ENCODE measurements at places on chromosomes 12 and 14. TPM values are rescaled to one million over a fixed set of nuclear protein-coding genes. Genes with fewer than 3 reads are reported as not detected.

DNA sequence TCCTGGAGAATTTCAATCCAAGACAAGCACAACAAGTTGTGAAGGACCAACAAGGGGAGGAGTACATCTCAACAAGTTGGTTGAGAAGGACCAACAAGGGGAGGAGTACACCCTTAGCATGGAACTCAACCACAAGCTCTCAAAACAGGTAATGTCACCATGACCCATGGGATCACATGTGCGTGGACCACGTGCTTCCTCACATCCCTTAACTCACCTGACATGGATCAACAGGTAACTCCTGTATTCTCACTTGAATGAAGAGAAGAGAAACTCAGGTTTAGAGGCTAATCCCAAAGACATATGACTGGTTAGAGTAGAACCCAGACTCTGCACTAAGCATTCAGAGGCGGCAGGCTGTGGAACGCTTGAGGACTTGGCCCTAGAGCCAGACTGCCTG lies 6.2 kb downstream of the CRACR2A start:
- ATAC-seq, result no peak

DNA sequence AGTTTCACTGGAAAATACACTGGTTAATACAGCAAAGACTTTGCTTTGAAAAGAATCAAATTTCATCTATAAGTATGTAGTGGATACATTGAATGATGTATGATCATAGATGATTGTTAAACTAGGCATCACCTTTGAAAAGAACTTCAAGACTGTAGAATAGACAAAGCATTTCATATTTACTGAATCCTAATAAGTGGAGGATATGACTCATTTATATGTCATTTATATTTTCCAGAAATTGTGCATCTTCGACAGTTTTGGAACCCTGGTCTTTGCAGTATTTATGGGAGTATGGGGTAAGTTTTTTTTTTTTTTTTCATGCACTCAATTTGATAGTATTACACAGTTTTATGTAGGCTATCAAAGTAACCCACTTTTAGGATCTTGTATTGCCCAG lies 161.9 kb downstream of the ANO6 start:
- ATAC-seq, result no peak

- no peak for ATAC-seq
Measured at GRCh38 chr14:97376310-97376709, 579.1 kb downstream of the VRK1 start.

- no peak for ATAC-seq
Measured at GRCh38 chr14:67573228-67574010, 26.6 kb downstream of the PIGH start.

GRCh38 chr14:34199585-34199984 lies 248.7 kb upstream of the EGLN3 start:
- ATAC-seq, result no peak

Gene VTI1B
- 72.4 TPM for total RNA-seq

- no peak for ATAC-seq
Measured at GRCh38 chr14:36656687-36657398, 4.8 kb upstream of the PAX9 start.

DNA sequence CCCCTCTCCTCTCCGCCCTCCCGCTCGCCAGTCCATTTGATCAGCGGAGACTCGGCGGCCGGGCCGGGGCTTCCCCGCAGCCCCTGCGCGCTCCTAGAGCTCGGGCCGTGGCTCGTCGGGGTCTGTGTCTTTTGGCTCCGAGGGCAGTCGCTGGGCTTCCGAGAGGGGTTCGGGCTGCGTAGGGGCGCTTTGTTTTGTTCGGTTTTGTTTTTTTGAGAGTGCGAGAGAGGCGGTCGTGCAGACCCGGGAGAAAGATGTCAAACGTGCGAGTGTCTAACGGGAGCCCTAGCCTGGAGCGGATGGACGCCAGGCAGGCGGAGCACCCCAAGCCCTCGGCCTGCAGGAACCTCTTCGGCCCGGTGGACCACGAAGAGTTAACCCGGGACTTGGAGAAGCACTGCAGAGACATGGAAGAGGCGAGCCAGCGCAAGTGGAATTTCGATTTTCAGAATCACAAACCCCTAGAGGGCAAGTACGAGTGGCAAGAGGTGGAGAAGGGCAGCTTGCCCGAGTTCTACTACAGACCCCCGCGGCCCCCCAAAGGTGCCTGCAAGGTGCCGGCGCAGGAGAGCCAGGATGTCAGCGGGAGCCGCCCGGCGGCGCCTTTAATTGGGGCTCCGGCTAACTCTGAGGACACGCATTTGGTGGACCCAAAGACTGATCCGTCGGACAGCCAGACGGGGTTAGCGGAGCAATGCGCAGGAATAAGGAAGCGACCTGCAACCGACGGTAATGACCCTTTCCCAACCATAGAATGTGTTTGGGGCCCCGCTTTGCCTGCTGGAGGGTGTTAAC lies 615 bp downstream of the CDKN1B start:
- ATAC-seq, result peak; percentile 41

DNA sequence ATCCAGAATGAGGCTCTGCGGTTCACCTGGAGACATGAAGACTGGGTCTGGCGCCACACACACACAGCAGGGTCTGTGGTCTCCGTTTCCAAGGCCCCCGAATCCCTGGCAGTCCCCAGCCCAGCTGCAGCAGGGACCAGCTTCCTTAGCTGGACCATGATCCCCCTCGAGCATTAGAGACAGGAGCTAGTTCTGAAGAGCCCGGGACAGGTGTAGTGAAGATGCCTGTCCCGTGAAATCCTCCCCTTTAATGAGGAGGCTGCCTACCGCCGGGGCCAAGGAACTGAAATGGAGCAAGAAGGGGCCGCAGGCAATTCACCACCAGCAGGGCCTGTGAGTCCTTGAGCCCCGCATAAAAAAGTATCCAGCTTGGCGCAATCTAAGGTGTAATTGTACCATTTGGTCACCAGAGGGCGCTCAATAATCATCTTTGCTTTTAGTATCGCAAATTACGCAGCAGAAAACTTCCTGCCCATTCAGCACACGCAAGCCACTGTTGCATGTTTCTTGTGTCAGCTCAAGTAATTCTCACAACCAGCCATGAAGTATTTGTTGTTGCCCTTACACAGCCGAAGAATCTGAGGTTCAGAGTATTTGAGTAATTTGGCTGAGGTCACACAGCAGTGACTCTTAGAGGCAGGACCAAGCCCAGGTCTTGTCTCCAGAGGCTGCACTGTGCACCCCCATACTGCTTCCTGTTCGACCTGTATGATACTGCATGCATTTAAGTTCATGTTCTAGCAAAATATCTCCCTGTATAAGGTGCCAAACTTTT lies 54.3 kb upstream of the PPP2R5C start:
- ATAC-seq, result peak; percentile 28

Gene RD3L
- not detected for total RNA-seq

- ATAC-seq, result peak; percentile 67
Measured at GRCh38 chr12:96810477-96810876, 96.6 kb upstream of the NEDD1 start.

DNA sequence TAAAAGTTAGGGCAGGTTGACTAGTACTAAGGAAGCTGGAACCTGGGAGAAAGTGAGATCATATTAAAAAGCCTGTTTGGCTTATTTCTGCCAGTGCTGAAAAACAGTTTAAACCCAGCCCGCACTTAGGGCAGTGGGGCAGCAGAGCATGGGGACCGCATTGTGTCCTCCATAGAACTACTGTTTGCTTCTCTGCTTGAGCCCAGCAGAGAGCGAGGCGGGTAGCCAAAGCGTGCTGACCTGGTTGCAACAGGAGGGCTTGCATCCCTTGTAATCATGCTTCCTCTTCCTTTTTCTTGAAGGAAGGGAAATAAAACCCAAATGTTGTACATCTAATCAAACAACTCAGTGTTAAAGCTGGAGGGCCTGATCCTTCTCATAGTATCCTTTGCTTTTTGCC lies 82.5 kb upstream of the HOXC13 start:
- ATAC-seq, result no peak

DNA sequence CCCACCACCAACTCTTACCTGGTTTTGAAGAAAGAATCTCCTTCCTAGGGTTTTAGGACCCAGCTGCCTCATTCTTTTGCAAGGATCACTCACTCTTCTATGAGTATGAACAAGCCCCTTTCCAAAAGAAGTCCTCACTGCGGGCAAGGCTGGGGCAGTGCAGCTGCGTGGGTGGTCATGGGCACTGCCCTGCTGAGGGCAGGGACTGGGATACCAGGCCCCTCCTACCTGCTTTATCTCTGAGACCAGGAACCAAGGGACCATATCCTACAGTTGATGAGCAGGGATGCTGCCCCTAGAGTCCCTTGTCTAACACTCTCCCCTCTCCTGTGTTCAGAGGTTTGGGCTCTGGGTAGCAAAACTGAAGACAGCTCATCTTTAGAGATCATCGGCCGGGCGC lies 20.5 kb downstream of the HPD start:
- no peak for ATAC-seq

Gene ATP2A2
- 108 TPM for total RNA-seq

GRCh38 chr12:88946372-88946997 lies 366.2 kb upstream of the KITLG start:
- peak; percentile 96 for ATAC-seq

DNA sequence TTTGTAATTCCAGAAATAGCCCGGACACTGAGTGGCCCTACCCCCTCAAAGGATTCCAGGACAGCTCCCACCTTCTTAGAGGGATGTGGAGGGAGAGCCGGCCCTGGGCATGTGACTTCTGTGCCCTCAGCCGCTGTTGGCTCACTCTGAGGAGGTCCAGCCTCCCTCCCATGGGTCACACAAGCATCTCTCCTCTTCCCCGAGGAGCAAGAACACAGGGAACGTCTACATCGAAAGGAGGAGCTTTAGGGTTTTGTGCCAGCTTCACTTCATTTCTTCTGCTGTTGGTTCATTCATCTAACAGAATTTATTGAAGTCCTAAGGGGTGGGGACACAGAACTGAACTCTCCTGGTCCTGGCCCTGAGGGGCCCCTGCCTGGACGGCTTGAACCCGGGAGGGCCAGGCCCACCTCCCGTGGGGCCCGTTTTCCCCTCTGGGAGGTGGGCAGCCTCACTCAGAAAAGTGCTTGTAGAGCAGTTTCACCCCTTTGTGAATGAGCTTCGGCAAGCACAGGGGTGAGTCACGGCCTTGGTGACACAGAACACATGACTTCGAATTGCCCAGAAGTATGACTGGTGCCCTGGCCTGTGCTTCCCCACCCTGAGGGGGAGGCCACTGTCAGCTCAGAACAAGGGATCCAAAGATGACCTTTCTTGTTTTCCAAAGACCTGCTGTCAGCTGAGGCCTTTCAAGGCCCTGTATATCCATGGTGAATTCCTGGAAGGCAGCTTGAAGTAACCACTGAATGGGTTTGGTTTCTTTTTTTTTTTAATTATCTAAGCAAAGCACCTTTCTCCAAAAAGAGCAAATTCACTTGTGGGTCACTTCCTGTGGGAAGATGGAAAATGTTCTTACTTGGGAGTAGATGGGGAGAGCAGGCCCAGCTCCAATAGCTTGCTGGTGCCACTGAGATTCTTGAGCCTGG lies 39.2 kb downstream of the NFKBIA start:
- ATAC-seq, result peak; percentile 90

GRCh38 chr14:21100931-21101330 lies at the start of gene TMEM253:
Gene TMEM253 (plus strand): TSS chr14:21101066. CDS start chr14:21101344, 278 bp downstream.
- no peak for ATAC-seq

- no peak for ATAC-seq
Measured at GRCh38 chr12:58668233-58668632, 252.1 kb downstream of the LRIG3 start.

DNA sequence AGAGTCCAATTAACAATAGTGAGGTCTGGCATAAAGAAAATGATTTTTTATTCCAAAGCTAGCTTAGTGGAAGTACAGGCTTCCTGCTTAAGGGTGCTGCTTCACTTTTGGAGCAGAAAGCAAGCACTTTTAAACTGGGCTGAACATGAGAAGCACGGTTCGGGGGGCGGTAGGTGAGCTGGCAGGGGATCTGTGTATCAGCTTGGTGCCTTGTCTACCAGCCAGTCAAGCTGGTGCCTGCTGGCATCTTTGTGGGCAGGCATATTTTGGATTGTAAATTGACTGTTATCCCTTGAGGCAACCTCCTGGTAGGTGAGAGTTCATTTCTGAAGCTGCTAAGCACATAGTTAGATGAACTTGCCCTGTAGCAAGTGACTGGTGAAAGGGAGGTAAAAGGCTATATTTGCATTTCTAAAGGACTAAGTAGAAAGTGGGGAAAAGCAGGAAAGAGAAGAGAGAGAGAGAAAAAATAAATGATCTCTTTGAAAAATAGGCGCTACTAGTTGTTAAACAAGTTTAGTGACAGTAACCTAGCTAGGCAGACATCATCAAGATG lies 121.1 kb upstream of the SYT10 start:
- ATAC-seq, result no peak

GRCh38 chr14:102891111-102891510 lies 31.4 kb upstream of the AMN start:
- ATAC-seq, result no peak

DNA sequence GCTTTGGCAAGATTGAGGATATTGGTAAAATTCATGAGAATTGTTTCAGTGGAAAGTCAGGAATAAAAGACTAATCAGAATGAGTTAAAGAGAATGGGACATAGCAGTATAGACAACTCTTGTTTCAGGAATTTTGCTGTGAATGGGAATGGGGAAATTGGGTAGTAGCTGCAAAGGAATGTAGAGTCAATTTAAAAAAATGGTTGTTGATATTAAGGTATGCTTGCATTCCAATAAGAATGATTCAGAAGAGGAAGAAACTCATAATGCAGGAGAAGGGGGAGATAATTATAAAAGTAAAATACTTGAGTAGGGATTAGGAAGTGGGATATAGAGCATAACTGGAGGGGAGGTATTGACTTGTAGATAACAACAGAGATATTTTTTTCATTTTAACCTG lies 40.7 kb downstream of the MNAT1 start:
- ATAC-seq, result no peak

Gene LRRIQ1
- total RNA-seq, result 34.1 TPM

GRCh38 chr12:47811581-47812484 lies 7.9 kb downstream of the HDAC7 start:
- ATAC-seq, result peak; percentile 35

DNA sequence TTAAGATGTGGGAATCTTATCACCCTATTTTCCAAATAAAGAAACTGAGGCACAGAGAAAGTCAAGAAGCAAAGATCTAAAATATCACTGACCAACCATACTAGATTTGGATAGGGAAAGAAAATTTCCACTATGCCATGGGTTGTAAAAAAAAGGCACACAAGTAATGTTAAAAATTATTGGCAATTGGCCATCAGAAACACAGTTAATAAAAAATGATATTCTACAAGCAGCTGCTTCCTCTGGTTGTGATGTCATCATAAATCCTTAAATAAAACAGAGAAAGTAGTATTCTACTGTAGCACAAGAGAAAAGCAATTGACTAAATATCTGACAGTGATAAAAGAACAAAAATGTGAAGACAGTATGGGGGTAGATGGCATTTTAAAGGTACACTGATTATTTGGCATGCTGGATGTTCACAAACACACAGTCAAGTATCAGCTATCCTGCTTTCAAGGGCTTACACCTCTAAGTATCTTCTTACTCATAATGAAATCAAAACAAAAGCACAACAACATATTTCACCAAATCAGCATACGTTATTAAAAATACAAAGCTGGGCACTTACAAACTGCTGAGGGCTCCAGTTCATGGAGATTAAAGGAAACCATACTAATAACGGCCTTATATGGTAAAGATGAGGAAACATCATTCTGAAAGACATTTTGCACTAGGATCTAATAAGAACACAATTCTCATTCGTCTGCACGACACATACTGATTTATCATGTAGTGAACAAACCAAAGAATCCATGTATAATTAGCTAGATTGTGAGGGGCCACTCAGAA lies 45.7 kb downstream of the CORO1C start:
- ATAC-seq, result peak; percentile 19
